Iris pigment epithelial cell (primary cell): ENCODE measurements at places on chromosomes 11 and 22.

DNA sequence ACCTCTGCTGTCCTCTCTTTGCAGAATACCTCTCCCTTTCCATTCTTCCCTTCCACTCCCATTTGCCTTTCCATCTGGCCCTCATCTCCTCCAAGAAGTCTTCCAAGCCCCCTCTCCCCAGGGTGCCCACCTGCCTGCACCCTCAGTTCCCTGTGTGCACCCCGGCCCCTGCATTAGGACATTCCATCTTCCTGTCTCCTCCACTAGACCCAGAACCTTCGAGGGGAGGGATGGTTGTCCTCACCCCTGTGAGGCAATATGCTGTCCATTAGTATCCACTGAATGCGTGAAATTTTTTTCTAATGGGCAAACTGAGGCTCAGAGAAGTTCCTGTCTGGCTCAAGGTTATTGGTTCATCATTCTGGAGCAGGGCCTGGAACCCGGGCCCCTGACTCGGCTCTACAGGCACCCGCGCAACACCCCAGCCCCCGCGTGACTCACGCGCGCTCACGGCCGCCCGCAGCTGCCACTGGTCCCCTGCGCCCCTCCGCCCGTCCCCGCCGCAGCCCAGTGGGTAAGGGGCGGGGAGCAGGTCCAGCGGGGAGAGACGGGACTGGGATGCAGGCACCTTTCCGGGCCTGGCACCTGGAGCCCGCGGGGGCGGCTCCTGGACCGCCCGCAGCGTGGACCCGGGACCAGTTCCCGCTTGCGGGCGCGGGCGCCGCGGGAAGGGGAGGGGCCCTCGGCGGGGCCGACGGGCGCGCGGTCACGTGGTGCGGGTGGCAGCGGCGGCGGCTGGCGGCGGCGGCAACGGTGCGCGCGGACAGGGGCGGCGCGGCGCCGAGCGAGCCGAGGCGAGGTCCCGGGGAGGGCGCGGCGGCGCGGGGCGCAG is 7.0 kb downstream of the SEPTIN3 start:
- no peak for DNase-seq

DNA sequence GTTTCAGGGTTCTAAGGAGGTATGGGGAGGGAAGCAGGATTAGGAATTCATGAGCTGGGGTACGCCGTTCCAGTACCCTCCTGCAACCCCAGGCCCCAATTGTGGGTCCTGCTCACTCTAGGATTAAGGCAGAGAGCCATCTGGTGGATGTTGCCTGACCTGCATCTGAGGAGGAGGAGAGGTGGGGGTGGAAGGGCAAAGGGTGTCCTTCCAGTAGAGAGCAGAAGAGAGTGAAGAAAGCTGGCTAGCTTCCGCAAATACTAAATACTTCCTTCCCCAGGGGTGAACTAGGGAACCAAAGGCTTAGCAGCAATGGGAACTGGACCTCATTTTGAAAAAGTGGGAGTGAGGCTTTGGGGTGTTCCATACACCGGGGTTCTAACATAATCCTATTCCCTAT is 10.6 kb downstream of the LRRC51 start:
- DNase-seq: peak; percentile 62

- DNase-seq: no peak
Observed at GRCh38 chr11:48034926-48035871, 54.8 kb downstream of the PTPRJ start.

- peak; percentile 93 for DNase-seq
Observed at GRCh38 chr11:75428281-75428724, 4.7 kb downstream of the KLHL35 start.

DNA sequence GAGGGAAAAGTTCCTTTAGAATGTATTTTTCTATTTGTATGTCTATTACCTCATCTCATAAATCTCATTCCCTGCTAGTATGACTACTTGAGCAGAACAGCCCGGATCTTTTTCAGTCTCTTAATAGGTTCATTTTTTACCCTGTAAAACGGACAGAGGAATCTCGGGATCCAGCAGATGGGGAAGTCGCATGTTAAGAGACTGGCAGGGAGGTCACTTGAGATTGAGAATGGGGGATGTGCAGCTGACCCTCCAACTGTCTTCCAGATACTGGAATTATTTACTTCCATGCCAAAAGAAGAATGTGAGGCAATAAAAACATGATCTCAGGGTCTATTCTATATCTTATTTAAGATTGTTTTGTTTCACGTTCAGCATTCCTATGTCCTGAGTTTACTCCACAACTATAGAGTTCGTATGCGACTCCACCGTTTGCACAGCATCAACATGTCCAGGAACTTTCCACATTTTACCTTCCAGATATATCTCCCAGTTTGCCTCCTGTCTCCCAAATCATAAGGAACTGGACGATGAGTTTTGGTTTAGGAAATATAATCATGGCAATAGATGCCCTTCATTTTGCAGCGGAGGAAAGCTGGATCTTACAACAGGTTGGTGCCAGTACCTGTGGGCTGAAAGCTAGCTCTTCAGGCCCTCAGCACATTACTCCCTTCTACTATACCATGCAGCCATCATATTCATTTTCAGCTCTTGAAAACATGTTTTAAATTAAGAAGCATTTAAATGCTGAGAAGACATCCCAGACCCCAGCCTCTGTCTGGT is 181.5 kb downstream of the MAML2 start:
- DNase-seq: peak; percentile 66

- DNase-seq: no peak
Observed at GRCh38 chr11:113697756-113698407, 8.2 kb downstream of the TMPRSS5 start.

DNA sequence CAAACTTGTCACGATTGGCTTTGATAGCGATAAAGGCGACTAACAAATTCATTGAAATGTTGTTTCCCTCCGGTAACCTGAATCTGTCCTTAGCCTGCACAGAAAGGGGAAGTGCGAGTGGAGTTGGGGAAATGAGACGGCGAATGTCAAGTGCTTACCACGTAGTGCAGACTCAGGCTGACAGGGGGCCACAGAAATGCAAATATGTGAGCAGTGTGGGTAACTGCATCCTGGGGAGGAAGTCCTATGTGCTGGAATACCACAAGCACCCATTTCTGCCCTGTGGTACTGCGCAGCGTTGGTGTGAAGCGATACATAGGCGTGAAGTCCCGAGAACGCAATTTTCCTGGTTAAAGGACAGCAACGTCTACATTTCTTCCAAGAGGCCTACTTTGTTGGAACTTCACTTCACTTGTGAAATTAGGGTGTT is 869 bp upstream of the EIF4ENIF1 start:
- DNase-seq: peak; percentile 78

GRCh38 chr11:120324932-120325810 is at the start of gene TLCD5:
TSS of gene TLCD5 (plus strand) at chr11:120325299. CDS start at chr11:120327442, 2,143 bp downstream.
- peak; percentile 78 for DNase-seq

DNA sequence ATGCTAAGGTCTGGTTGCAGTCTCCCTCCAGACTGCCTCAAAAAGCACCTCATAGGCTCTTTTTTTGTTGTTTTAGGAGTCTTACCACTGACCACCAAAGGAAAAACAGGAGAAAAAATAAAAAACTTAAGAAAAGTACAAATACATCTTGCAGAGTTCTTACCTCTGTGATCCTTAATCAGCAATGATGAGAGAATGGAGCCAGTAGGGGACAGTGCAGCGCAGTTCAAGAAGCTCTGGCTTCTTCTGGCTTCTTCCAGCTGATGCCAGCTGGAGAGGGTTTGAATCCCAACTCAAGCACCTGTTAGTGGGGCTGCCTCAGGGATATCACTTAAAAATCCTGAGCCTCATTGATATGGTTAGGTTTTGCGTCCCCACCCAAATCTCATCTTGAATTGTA is 223.3 kb upstream of the ISX start:
- no peak for DNase-seq

DNA sequence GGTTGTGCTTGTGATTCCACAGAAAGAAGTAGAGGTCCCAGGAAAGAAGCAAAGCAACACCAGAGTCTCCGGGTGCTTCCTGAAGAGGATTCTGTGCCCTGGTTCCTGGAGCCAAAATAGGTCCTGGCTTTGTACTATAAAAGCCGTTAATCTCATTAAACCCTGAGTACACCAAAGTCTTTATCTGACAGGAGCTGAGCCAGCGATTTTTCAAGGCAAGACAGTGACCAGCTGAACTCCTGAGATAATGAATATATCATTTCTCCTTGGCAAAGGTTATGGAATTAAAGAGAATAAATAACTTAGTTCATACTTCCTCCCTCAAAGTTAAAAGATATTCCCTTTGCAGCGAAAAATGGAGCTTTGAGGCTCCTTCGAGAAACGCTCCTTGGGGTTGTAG is 5.2 kb downstream of the TMEM138 start:
- DNase-seq: no peak

DNA sequence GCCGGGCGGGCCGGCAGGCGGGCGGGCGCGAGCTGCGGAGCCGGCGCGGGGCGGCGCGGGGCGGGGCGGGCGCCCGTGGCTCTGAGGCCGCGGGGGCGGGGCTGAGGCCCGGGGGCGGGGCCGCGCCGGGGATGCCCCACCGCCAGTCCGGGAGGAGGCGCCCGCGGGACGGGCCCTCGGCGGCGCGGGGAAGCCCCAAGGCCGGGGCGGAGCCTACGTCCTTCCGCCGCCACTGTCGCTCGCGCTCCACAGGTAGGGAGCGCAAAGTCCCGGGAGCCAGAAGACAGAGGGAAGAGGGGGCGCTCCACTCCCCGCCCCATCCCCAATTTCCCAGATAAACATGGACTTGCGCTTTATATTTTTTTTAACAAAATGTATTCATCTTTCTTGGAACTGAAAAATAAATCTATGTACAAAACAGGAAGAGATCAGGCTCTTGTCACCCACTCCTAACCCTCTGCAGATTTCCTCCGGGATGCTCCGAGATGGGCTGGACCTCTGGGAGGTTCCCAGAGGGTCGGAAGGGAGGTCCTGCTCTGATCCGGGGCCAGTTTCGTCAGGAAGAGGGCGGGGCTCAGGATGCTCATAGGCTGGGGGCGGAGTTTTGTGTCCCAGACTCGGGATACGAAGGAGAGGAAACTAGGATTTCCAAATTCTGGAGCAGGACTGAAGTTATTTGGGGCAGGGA is at the start of gene MAP4K2:
MAP4K2 (minus strand) TSS at position 57 of the 688 bp plus-strand sequence. CDS start 65 bp downstream, outside the sequence.
- peak; percentile 72 for DNase-seq

DNA sequence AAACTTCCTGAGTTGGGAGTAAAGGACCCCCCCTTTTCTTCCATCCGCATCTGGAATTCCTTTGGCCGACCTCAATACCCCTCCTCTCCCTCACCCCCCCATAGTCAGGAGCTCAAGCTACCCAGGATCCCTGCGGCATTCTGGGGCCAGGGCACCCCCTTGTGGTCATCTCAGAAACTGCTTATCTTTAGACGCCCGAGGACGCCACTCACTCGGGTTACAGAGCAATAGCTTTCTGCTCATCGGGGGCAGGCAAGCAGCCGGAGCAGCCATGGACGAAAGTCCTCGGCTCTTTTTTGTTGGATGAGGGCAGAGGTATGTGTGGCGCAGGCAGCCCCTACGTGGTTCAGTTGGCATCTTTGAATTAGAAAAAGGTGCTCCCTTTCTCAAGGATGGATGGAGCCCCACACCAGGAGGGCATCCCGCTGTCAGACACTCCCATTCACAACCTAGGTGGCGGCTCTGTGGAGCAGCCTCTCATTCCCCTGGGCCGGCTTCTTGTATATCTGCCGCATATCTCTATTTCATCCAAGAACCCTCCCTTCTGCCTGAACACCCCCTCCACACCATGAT is 2.3 kb downstream of the C1QTNF5 start:
- peak; percentile 67 for DNase-seq

DNA sequence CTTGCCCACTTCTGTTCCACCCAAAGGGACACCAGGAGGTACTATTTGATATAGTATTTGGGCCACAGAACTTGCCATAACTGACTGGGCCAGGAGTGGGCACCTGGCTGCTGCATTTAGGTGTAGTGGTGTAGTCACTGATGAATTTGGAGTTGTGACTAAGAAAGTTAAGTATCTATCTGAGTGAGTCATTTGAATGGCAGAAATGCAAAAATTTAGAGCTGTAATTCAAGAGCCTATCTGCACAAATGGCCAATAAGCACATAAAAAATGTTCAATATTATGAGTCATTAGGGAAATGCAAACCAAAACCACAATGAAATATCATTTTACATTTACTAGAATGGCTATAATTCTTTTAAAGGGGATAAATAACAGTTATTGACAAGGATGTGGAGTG is 14.7 kb downstream of the GLYATL2 start:
- peak; percentile 76 for DNase-seq

DNA sequence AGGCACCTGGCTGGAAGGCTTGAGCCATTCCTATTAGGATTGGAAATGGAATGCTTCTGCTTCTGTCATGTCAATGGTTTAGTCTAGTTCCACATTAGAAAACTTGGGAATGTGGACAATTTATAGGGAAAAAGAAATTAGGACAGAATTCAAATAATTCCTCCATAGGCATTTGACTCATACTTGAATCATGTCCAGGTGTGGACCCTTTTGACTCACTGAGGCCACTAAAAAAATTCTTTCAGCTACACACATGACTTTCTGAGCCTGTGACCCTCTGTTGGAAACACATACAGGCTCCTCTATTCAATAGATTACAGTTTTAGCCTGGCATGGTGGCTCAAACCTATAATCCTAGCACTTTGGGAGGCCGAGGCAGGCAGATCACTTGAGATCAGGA is 100.5 kb downstream of the RASSF10 start:
- DNase-seq: no peak

DNA sequence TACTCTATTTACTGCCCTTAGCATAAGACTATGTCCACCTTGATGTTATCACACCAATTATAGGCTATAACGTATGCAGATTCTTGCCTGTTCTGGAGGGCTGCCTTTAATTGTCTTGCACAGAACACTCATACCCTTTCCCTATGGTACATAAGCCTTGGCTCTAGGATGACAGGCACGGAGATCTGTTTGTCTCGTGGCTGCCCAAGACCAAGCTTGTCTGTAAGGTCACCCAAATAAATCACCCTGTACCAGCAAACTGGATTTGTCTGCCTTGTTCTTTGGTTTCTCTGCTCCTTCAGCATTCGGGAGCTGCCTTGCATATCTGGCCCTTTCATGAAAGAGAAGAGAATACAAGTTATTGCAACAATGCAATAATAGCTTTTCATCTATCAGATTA is 7.5 kb upstream of the TSGA10IP start:
- no peak for DNase-seq

- DNase-seq: no peak
Observed at GRCh38 chr11:126722006-126722736, 278.4 kb downstream of the KIRREL3 start.

DNA sequence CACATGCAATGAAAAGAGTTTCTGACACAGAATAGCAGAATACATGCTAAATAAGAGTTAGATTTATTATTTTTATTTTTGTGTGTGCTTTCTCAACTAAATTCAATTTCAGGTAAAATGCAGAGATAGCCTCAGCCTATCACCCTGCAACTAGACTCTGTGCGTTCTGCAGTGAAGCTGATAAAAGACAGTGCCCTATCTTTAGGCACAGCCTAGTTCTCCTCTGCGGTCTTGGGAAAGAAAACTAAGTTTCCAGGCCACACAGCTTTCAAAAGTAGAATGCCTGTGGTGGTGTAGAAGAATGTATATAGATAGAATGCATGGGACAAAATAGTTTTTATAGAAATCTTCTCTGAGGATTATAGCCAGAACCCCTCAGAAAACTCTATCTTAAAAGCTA is 12.0 kb upstream of the MMP1 start:
- no peak for DNase-seq
